Activated naive CD8-positive, alpha-beta T cell treated with anti-CD3 and anti-CD28 coated beads for 36 hours (primary cell): ENCODE measurements at places on chromosomes 2 and 18. TPM values are rescaled to one million over a fixed set of nuclear protein-coding genes. Genes with fewer than 3 reads are reported as not detected.

The MAPRE3 gene
- 2.0 TPM for total RNA-seq

The XDH gene
- total RNA-seq, result not detected

- no peak for DNase-seq
Measured at GRCh38 chr2:164522561-164522981, 98.7 kb downstream of the GRB14 start.

DNA sequence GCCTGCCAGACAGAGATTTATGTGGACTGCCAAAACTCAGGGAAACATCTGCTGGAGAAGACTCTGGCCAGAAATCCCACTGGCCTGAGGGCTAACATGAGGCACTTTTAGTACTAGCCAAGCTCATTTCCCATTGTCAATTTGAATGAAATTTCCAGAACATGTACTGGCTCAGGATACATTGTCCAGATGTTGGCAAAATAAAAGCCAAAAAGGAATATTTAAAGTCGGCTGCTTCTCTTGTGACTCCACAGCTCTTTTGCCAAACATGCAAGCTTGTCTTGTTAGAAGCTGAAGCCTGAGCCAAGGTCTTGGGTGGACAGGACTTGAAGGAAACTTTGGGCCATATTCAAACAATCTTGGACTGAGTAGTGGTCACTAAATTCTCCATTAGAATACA lies 215.5 kb downstream of the NCKAP5 start:
- no peak for DNase-seq

DNA sequence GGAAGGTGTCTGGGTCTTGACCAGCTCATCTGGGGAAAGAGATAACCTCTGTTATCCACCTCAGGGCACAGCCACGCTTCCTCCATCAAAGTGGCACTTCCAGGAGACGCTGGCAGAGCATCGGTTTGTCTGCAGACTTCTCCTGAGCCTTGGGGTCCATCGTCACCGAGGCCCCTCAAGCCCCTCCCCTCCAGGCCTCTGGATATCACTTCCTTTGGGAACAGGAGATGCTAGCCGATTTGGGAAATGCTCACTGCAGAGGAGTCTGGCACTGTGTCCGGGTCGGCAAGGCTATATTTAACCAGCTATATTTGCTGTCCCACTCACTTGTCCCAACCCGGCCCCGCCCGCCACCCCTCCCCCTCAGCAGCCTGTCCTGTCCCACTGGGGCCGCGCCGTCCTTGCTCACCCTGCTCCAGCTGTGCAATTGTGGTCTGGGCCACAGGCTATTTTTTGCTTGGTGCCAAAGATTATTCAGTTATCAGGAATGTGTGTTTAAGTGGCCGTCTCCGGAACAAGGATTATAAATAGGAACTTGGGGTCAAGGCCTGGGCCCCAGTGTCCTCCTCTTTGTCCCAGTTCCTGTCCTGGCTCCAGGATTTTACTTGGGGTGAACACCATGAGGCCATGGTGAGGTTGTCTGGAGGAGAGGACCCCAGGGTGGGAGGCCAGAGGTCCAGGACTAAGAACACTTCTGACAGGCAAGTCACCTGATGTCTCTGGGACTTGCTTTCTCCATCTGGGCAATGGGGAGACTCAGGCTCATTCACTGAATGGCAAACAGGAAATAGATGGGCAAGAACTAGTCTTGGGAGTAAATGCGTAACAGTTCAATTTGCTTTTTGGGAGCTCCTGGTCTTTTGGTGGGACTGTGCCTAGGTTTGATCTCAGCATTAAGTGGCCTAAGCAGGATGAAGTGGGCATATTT lies 263.6 kb downstream of the DYSF start:
- no peak for DNase-seq

The ASPRV1 gene
- 0.74 TPM for total RNA-seq

The CXCR2 gene
- 0.31 TPM for total RNA-seq

DNA sequence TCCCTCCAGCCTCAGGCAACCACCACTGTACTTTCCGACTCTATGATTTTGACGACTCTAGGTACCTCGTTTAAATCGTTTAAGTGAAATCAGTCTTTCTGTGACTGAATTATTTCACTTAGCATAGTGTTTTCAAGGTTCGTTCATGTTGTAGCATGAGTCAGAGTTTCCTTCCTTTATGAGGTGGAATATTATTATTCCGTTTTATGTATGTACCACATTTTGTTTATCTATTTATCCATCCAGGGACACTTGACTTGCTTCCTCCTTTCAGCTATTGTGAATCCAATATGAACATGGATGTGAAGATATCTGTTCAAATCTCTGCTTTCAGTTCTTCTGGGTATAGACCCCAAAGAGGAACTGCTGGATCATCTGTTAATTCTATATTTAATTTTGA lies 19.1 kb downstream of the IL1R2 start:
- no peak for DNase-seq

DNA sequence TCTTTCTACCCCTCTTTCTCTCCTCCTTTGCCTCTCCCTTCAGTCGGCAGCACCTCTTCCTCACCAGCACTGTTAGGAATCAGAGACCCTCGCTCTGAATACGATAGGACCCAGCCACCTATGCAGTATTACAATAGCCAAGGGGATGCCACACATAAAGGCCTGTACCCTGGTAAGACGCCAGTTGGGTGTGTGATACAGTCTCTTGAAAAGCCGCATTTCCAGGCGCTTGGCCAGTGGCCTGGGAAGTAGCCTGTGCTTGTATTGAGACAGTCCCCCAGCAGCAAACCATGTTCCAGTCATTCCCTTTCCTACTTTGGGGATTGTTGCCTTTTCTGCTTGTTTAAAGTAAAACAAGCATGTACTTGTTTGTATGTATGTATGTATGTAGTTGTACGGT lies 118.4 kb upstream of the DAPL1 start:
- DNase-seq, result no peak

DNA sequence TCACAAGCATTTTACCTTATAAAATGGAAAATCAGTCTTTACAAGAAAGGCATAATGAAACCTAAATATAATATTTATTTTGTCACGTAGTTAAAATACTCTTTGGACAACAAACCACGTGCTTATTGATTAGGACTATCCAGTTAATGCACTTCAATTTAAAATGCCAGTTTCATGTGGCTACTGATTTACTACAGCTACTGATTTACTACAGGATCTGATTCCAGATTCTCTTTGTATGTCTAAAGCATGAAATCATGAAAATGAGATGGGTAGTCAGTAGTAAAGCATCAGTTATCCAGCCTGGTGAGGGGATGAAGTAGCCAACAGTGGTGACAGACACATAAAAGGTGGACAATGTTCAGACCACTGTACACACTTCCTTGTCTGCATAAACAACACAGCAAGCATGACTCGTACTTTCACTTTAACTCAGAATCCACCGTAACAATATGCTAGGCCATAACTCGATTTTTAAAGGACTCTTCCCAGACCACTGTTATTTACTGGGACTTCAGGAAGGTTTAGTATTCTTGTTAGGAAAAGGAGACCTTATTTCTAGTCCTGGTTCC lies 24.9 kb downstream of the ACAA2 start:
- no peak for DNase-seq

The PROKR1 gene
- total RNA-seq, result 0.52 TPM

The EVX2 gene
- not detected for total RNA-seq

The NOL4 gene
- not detected for total RNA-seq

The PTPRN gene
- total RNA-seq, result 2.5 TPM

The DYSF gene
- 5.5 TPM for total RNA-seq

- no peak for DNase-seq
Measured at GRCh38 chr2:155310589-155310988, 612.1 kb downstream of the KCNJ3 start.

GRCh38 chr2:130836501-130837174 lies at the start of gene ARHGEF4:
ARHGEF4 (plus strand) TSS chr2:130836914; CDS start chr2:130836954, 40 bp downstream.
- peak; percentile 26 for DNase-seq

GRCh38 chr2:16664052-16664731 lies 1.4 kb downstream of the CYRIA start:
- no peak for DNase-seq

The ADAM23 gene
- total RNA-seq, result 0.10 TPM

- no peak for DNase-seq
Measured at GRCh38 chr2:177832611-177833433, 239.8 kb downstream of the PDE11A start.

DNA sequence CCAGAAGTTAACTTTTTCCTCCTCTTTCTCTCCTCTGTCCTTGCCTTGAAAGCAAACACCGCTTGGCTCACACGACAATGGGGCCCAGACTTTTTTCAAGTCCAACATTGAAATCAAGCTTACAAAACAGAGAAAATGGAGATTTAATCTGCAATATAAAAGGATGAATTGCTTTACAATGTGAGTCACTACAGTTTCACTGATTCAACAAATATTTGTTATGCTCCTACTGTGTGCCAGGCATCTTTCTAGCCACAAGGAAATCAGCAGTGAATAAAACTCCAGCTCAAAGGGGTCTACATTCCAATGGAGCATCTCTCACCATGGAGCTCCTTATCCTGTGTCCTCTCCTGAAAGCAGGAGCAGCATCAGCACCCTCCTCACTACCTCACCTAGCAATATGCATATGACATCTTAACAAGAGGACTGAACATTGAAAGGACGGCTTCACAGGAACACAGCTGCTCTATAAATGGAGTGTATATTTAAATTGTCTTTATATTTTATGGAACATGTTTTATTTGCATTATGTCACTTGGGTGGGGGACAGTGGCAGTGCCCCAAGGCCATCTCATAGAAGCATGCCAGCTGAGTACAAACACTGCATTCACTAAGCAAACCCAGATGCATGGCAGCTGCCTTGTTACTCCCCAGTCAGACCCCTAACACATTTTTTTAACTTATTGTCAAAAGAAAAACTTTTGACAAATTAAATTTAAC lies 39.5 kb downstream of the PKDCC start:
- DNase-seq, result no peak

The UPP2 gene
- total RNA-seq, result not detected

DNA sequence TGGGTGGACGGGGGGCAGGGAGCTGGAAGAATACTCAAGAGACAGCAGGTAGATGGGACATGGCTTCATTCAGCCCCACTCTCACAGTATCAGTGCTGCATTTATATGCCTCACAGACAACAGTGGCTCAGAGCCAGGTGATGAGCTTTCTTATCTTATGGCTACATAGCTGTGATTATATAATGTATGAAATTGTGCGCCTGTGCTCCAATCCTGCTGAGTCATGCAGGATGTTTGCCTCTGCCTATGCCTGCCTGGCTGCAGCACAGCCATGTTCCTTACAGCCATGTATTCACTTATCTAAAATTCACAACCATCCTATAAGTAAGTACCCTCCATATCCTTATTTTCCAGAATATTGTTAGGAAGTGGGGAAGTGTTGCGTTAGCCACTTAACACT lies 37.7 kb upstream of the RNF103 start:
- DNase-seq, result no peak

The CYS1 gene
- not detected for total RNA-seq

The ARHGAP15 gene
- total RNA-seq, result 47.0 TPM

- DNase-seq, result no peak
Measured at GRCh38 chr18:6411382-6411781, 3.3 kb downstream of the L3MBTL4 start.

The TWIST2 gene
- total RNA-seq, result not detected
